IPS DF 19.7 (cell line): ENCODE measurements at places on chromosomes 16 and 17.

DNA sequence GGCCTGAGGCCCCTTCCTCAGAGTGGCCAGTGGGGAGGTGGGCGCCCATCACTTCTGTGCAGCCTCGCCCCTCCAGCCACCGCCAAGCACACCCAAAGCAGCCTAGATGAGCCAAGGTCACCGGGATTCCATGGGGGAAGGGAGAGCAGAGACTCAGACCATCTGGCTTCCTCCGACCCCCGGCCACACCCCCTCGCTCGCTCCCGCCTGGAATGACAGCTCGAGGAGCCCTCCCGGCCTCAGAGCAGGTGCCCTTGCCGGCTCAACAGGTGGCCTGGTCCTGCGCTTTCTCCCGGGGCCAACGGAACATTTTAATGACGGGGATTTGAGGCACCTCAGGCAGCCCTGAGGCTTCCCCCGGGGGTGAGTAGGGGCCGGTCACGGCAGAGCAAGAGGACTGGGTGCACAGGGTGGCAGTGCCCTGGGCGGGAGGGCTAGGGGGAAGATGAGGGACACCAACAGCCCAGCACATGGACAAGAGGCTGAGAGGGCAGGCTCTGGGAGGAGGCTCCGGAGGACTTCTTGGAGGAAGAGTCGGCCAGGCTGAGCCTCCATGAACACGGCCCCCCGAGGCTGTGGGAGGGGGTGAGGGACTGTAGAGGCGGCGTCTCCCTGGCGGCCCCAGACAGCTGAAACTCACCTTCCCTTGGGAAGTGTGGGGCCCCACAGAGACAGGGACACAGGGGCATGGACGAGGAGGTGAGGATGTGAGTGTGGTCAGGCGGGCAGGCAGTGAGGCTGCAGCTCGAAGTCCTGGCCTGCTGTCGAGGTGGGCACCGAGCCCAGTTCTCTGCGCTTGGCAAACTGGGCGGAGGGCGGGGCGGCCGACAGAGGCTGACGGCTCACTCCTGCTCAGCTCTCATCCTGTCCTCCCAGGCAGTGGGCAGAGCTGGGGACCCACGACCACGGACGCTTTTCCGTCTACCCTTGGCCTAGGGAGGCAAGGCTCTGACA lies 12.5 kb upstream of the C1QTNF8 start:
- no peak for DNase-seq

DNA sequence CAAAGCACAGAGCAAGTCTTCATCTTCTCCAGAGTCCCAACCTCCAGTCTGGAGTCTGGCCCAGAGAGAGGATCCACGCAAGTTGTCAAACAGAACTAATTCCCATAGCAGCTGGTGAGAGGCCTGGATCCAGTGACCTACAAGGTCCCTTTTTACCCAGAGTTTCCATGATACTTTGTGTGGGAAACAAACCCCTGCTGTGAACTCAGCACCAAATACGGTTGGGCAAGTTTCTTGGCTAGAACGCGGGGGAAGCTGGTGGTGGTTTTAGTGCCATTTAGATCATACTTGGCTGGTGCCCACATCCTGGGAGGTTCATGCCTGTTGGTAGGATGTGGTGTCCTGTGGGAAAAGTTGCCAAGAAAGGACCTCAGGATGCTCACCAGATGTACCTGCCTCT lies 18.1 kb downstream of the TMC7 start:
- no peak for DNase-seq

DNA sequence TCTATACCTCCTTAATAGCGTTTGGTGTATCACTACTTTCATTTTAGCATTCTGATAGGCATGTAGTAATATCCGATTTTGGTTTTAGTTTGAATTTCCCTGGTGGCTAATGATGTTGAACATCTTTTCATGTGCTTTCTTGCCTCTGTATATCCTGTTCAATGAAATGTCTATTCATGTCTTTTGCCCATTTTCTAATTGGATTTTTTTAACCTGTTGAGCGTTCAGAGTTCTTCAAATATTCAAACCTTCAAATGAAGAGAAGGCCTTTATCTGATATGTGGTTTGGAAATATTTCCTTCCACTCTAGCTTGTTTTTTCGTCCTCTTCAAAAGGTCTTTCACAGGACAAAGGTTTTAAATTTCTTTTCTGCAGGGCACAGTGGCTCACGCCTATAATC lies 2.4 kb upstream of the NME1 start:
- DNase-seq = no peak

DNA sequence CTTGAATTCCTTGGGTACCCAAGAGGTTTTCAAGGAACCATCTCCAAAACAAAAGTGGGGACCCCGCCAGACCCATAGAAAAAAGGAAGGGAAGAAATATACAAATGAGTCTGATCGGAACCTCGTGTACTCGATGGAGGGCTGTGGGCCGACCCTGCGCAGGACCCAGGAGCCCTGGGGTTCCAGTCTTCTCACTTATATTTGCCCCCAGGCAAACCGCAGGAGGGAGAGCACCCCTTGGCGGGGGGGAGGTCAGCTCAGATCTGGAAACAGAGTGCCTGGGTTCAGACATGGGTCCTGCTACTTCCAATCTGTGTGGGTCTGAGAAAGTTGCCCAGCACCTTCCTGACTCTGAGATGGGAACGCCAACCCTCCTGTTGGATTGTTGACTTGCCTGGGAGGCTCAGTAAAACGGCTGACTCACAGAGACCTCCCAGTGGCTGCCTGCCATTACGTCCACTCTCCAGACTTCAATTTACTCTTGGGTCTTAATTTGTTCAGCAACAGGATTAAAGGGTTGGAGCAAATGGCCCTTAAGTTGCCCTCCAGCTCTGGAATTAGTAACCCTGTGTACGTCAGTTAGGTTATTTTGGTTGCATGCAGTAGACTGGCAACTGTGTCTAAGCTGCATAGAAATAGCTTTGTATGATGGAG lies 24.9 kb upstream of the CACNG4 start:
- DNase-seq = no peak

- DNase-seq = no peak
Measured at GRCh38 chr17:38538906-38539305, 66.8 kb downstream of the SRCIN1 start.

DNA sequence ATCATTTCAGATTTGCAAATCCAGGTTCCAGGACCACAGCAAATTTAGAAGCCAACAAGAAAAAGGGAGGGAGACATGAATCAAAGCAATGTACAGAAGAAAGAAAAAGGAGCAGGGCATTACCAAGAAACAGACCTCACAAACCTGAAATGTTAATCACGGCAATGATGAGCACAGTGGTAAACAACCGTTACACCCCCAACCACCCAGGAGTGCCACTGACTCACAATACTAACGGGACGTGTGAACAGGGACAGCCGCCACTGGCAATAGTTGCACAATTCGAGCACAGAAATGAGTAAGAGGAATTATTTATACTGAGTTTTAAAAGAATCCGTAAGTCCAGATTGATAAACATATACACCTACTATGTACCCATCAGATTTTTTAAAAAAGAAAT lies 13.8 kb downstream of the USP22 start:
- DNase-seq = no peak

DNA sequence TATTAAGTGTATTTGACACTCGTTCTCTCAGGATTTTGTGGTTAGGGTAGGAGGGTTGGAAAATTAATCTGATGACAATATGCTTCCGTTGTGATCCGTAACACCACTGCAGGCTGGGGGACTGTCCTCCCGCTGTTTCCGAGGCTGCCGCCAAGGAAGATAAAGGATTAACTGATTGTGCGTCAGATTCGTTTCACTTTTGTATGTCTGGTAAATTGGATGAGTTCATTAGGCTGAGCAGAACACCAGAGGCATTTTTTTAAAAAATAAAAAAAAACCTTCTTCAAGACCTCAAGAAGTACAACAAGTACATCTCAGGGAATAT lies 486.7 kb upstream of the SALL1 start:
- DNase-seq = no peak

DNA sequence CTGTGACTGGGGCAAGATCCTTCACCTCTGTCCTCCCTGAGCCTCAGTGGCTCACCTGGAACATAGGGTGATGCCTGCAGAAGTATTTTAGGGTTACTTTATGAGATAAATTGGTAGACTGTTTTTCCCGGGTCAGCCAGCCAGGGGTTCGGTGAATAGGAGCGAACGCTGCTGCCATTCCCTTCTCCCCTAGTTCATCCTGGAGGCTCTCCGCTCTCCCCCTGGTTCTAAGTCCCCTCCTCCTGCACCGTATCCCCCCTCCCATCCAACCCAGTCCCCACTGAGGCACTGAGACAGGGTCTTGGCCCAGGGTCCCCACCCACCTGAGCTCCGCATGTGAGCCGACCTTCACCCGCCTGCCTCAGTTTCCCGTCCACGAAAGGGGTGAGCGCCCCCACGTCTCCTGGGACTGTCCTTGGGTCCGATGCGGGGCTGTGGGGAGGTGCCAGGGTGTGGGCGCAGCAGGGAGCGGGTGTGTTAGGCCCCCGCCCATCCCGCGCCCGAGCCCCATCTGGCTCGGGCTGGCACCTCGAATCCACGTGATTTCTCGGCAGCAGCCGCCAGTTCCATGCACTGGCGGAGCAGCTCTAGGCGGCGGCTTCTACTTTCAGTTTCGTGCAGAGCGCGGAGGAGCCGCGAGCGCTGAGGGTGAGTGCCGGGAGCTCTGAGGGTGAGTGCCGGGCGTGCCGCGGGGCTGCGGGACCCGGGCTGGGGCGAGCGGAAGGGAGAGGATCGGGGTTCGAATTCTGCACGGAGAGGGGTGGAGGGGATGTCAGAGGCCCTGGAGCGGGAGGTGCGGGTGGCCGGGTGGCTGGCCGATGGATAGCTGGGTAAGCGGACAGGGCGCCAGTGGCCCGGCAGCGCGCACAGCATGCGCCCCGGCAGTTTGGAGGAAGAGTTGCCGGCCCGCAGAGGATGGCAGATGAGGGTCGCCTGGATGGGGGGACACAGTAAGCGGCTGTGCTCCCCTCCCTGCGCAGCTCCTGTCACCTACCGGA lies at the start of gene NLRC5:
Gene NLRC5, plus strand, starts transcription at position 610 of the 998 bp plus-strand sequence. CDS start 31,156 bp downstream, outside the sequence.
- DNase-seq = no peak

GRCh38 chr17:4974115-4974670 lies 6.6 kb upstream of the SPAG7 start:
- no peak for DNase-seq

GRCh38 chr17:17988427-17988945 lies 15.8 kb downstream of the DRC3 start:
- DNase-seq = no peak

DNA sequence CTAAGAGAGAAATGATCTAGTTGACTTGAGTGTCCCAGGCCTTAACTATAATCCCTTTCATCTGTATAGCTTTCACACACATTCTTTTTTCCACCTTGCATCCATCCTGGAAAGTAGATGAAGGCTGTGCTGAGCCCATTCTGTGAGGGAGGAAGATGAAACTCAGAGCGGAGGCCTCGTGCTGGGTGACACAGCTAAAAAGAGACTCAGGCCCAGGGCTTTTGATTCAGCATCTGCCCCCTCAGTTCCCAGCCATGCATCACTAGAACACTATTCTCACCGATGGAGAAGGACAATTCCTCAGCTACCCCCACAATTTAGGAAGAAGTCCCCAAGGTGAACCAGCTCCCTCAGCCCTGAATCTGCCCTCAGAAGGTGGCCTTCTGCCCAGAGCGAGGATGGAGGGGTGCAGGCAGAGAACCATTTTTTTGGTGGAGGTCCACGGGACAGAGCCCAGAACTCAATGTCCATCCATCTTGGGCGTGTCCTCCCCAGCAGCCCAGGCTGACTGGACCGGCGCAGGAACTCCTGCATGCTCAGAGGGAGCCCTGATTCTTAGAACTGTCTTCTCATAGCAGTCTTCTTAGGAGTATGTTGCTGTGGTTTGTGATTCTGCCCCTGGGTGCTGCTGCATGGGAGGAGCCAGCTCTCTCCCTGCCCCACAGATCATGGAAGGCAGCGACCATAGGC lies 5.8 kb upstream of the MYCBPAP start:
- DNase-seq = no peak

GRCh38 chr17:21493993-21494392 lies 117.8 kb downstream of the KCNJ12 start:
- DNase-seq = no peak
